ENCODE measurements at places on chromosomes 3 and 15.

DNA sequence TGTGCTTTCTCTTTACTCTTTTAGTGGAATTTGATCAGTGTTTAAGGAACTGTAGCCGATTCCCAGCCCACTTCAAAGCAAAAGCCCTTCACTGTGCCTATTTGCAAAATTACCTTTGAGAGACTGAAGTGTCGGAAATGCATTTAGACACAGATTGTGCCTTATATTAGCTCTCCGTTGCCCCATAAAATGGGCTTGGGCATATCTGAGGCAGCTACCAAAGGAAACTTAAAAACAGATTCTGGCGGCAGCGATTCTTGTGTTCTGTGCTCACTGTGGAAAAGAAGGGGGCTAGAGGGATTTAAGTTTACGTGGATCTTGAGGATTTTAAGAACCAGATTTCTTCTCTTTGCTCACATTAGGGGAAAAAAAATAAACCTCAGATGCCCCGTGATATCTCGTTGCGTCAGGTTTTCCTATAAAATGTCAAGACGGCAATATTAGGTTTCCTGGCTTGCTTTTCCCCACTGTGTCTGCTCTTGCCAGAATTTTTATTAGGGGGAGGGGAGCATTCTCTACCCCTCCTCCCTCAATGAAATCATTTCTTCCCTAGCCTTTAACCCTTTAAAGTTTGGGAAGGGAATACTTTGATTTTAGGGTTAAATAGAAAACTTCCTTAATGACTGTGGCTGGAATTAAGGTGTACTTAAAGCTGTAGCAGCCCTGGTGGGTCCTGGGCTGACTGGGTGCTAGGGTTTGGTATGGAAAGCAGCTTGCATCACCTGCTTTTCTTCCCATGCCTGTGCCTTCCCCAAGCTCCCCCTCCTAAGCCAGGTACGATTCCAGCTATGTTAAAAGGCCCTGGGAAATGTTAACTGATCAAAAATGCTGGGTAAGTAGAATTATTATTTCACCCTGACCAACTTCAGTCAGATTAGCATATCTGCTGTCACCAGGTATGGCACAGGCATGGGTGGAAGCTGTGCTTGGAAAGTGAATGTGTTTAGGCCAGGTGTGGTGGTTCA lies 73.8 kb downstream of the SMAD3 start:
- DNase-seq: no peak

GRCh38 chr3:21464746-21465145 lies 286.3 kb downstream of the ZNF385D start:
- no peak for DNase-seq

GRCh38 chr3:127037418-127037841 lies 54.5 kb downstream of the PLXNA1 start:
- no peak for DNase-seq

DNA sequence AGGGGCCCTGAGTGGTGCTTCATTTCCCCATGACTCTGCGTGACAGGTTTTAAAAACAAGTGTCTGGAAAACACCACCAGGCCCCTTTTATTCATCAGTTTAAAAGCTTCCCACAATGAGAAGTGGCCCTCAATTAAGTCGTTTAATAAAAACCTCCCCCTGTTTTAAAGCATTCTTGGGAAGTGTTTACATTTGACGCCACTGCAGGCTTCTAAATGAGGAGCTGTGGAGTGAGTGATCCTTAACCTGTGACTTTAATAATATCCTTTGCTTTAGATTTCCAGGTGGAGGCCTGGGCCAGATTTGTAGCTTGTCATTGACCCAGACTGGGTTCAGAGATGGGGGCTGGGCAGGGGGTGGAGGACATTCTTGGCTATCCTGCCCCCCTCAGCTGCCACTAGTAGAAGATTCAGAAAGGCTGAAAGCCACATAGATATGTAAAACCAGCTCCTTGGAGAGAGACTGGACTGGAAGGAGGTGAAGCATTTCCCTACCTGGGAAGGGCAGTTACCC lies 11.3 kb downstream of the CGNL1 start:
- DNase-seq: no peak

DNA sequence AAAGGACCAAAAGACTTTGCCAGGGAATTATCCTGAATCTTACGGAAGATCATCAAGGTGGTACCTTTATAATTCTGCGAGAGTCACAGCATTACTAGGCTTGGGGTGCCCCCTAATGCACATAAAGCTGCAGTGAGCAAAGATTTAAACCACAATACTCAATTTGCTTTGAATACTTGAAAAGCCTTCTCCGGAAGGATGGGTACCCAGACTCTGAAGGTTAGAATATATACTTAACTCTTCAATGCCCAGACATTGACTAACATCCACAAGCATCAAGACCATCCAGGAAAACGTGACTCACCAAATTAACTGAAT lies 117.8 kb upstream of the KCNH8 start:
- DNase-seq: no peak

DNA sequence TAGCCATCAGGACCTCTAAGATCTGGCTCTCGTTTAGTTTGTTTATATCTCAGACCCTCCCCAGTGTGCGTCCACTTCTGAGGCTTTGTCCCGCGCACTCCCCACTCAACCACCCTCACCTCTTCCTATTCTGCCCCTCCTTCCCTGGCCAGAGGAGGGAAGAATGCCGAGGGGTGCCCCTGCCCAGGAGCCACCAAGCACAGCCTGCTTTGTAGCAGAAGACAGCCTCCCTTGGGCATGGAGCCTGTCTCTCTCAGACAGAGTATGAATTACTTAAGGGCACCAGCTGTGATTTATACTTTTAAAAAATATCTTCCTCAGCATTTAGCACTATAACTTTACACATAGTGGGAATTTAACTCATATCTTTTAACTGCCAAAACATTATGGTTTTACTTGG lies 6.0 kb downstream of the TMEM266 start:
- no peak for DNase-seq

GRCh38 chr3:73939985-73940384 lies 315.2 kb upstream of the PDZRN3 start:
- no peak for DNase-seq

DNA sequence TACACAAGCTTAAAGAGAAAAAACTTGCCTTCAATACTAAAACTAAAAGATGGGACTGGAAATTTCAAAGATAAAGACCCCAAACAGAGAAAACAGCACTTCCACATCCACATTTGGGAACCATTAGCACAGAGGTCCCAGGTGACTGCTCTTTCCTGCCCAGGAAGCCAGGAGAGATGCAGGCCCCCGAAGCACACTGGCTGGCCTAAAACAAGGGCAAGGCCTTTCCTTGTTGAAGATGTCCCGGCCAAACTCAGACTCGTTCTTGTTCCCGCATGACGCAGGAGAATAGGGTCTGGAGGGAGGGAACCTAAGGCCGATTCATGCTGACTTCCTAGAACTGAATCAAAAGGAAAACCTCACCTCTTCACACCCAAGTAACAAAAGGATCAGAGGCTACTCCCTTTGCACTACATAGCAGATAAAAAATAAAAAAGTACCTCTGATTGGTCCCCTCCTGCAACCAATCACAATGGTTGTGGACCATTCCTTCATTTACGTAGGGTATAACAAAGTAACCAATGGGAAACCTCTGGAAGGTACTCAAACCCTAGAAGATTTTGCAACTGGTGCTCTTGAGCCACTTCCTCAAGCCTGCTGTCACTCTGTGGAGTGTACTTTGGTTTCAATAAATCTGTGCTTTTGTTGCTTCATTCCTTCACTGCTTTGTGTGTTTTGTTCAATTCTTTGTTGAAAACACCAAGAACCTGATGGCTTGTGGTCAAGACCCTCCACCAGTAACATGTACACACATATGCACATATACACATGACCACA lies 48.7 kb downstream of the EFCAB12 start:
- DNase-seq: no peak

DNA sequence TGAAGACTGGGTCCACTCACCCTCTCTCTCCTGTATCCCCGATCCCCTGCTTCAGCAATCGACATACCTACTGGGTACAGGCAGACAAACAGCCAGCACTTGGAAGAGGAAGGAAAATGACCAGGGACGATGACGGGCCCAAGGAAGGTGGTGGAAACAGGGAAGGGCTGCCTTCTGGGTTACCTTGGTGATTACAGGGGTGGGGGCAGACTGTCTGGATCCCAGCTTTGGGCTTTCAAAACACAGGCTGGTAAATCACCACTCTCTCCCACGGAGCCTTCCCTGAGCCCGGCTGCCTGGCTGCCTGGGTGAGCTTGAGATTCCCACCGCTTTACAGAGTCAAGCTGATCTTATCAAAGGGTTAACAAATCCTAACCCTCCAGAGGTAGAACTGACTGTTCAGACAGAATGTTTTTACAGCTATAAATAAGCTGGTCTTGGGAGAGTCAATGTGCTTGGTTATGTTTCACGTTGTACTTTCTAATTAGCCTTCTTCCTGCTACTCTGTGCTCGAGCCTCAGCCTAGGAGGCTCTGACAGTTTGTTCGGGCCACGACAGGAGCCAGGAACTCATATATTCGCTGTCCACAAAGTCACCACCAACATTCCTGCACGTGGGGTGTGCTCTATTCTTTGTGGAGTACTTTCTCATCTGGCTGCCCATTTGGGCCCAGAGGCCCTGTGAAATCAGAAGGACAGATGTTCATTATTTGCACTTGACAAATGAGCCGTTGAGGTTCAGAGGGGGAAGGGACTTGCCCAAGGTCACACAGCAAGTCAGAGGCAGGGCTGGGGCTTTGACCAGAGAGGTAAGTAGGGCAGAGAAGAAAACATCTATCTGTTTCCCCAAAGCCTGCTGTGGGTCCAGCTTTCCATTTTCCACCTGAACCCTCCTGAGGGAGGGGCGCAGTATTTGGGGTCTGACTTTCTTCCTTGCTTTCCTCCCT lies 63.5 kb downstream of the FEM1B start:
- DNase-seq: no peak

DNA sequence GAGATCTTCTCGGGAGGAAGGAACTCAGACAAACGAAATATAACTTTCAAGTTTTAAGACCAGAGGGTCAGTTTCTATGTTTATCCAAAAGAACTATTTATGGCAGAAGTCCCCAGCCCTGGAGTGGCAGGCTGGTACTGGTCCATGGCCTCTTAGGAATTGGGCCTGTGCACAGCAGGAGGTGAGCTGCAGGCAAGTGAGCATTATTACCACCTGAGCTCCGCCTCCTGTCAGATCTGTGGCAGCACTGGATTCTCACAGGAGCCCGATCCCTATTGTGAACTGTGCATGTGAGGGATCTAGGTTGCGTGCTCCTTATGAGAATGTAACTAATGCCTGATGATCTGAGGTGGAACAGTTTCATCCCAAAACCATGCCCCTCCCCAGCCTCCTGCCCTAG lies 14.3 kb upstream of the HPS3 start:
- no peak for DNase-seq

DNA sequence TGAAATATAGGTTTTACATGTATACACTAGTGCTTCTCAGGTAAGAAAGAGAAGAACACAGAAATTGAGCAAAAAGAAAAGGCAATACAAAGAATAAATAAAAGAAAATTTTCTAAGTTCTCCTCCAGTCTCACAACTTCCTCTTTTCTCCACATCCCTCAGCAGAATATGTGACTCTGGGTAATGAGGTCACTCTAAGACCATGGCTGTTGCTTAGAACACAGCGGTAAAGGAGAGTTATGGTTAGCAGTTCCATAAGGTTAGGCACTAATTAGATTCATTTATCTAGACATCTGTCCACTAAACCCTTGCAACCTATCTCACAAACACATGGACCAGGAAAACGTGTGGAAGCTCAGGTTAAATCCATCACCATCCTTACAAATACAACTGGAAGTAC lies 47.9 kb downstream of the IGSF11 start:
- DNase-seq: no peak

GRCh38 chr15:42734076-42734672 lies 2.8 kb downstream of the CDAN1 start:
- no peak for DNase-seq

GRCh38 chr3:53817211-53817610 lies 29.0 kb downstream of the CHDH start:
- no peak for DNase-seq

DNA sequence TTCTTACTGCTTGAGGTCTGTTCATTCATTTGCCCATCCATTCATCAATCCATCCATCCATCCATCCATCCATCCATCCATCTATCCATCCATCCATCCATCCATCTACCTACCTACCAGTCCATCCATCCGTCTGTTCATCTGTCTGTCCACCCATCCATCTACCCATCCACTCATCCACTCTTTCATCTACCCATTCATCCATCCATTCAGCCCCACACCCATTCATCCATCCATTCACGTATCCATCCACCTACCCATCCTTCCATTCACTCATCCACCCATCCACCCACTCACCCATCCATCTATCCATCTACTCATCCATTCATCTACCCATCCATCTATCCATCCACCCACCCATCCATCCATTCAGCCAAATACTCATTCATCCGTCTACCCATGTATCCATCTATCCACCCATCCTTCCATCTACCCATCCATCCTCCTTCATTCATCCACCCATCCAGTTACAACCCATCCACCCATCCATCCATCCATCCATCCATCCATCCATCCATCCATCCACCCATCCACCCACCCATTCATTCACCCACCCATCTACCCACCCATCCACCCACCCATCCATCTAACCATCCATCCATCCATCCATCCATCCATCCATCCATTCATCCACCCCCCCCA lies 68.3 kb downstream of the FBLN2 start:
- DNase-seq: no peak

DNA sequence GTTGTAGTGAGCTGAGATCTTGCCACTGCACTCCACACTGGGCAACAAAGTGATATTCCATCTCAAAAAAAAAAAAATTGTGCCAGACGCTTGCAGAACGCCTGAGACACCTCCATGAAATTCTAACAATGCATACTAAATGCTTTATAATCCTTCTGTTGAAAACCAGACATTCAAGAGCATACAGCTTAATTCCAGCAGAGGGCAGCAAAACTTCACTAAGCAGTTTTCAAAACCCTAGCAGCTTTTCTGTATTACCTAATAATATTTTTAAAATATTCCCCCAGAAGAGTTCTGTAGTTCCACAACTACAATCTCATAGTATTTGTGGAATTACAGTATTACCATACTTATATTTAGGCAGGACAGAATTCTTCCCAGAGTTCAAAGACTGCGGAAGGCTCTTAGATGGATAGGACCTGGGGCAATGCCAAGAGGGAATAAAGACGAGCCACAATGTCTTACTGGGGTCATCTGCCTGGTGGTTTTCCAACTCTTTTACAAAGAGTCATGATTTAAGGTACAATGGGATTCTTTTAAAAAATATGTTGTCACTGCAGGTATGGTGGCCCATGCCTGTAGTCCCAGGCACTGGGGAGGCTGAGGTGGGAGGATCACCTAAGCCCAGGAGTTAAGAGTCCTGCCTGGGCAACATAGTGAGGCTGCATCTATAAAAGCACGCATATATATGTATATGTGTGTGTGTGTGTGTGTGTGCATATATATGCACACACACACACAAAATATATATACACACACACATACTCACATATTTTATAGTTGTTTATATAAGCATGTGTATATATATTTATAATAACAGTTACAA lies 19.6 kb upstream of the TASOR start:
- DNase-seq: peak; percentile 33
